ENCODE measurements at places on chromosomes 2 and 18.

GRCh38 chr2:28327581-28327955 is 65.1 kb upstream of the FOSL2 start:
- DNase-seq = no peak
- H3K27me3 ChIP-seq = no peaks in the 10 kb centered on the region
- no peak overlapping the region for H3K4me3 ChIP-seq
- no peaks in the 10 kb centered on the region for H3K4me1 ChIP-seq

- no peak for DNase-seq
- H3K27ac ChIP-seq = no peak overlapping the region
- no peaks in the 10 kb centered on the region for H3K4me1 ChIP-seq
- H3K36me3 ChIP-seq = peaks cover 61% of the 10 kb centered on the region
- H3K4me3 ChIP-seq = no peak overlapping the region
Measured at GRCh38 chr18:2681993-2682603, 26.6 kb downstream of the SMCHD1 start.

GRCh38 chr2:60934165-60934722 is 52.9 kb downstream of the REL start:
- H3K36me3 ChIP-seq = no peaks in the 10 kb centered on the region
- H3K27me3 ChIP-seq = no peaks in the 10 kb centered on the region
- H3K4me3 ChIP-seq = no peak overlapping the region
- no peaks in the 10 kb centered on the region for H3K4me1 ChIP-seq

- DNase-seq = no peak
- H3K27ac ChIP-seq = no peak overlapping the region
- H3K36me3 ChIP-seq = no peaks in the 10 kb centered on the region
- no peaks in the 10 kb centered on the region for H3K27me3 ChIP-seq
- no peak overlapping the region for H3K4me3 ChIP-seq
Measured at GRCh38 chr2:236988690-236989624, 96.7 kb upstream of the COPS8 start.

GRCh38 chr2:120403261-120403660 is 57.3 kb downstream of the INHBB start:
- peak overlapping the region; percentile 31 for H3K27ac ChIP-seq
- peaks cover 20% of the 10 kb centered on the region for H3K4me1 ChIP-seq
- DNase-seq = no peak
- H3K27me3 ChIP-seq = no peaks in the 10 kb centered on the region

DNA sequence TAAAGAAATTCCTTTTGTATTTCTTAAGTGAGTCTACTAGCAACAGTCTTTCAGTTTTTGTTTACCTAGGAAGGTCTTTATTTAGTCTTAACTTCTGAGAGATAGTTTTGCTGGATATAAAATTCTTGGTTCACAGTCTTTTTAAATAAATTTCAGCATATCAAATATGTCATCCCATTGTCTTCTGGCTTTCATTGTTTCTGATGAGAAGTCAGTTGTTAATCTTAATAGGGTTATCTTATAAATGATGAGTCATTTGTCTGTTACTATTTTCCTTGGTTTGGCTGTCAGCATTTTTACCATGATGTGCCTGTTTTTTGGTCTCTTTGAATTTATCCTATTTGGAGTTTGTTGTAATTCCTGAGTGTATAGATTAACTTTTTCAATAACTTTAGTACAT is 129.3 kb downstream of the FAM210A start:
- no peaks in the 10 kb centered on the region for H3K27me3 ChIP-seq
- H3K36me3 ChIP-seq = no peaks in the 10 kb centered on the region
- no peak overlapping the region for H3K4me3 ChIP-seq

GRCh38 chr18:5537860-5538259 is 5.9 kb downstream of the EPB41L3 start:
- H3K27ac ChIP-seq = no peak overlapping the region
- H3K27me3 ChIP-seq = peaks cover 17% of the 10 kb centered on the region
- DNase-seq = no peak

DNA sequence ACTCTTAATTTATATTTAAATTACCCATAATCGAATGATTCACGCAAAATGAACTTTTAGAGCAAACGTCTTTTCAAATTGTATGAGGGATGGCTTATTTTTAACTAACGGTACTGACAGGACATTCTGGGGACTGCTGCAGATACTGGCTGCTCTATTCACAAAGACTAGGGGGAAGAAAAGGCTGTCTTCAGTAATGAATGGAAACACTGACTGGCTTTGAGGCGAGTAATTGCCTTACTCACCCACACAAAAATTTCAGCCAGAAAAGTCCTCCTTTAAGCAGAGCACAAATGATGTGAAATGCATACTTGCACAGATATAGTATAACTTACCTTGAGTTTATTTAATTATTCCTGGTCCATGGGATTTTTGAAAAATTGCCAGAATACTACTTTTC is 852.6 kb downstream of the DPP10 start:
- H3K27ac ChIP-seq = no peak overlapping the region
- no peaks in the 10 kb centered on the region for H3K27me3 ChIP-seq
- no peaks in the 10 kb centered on the region for H3K4me1 ChIP-seq
- H3K4me3 ChIP-seq = no peak overlapping the region
- no peaks in the 10 kb centered on the region for H3K36me3 ChIP-seq

GRCh38 chr2:226905718-226906117 is 69.9 kb downstream of the RHBDD1 start:
- DNase-seq = no peak
- H3K4me3 ChIP-seq = no peak overlapping the region
- H3K27ac ChIP-seq = no peak overlapping the region
- H3K27me3 ChIP-seq = no peaks in the 10 kb centered on the region
- H3K36me3 ChIP-seq = peaks cover 4% of the 10 kb centered on the region

DNA sequence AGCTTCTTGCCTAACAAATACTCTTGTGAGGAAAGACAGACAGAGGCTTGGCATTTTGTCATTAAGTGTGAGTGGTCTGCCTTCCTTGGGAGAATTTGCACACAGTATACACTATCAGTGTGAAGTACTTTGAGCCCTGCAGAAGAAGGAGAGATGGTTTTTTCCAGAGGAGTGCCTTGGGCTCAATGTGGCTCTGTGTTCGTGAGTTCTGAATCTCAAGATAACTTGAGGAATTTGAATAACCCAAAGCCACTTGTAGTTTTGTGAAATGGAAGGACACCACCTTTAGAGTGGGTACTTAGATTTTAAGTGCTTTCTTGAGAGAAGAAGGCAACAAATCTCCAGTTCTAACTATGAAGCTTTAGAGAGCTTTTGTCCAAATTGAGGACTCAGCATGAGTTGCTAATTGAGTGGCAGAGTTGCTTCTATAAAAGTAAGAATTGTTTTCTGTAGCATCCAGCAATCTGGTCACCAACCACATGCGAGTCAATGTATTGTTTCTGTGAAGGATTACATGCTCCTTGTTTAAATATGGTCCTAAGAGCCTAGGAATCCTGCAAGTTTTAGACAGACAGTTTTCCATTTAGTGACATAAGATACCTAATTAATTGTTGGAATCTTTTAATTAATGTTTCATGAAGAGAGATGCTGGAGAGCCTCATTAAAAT is 68.3 kb downstream of the BABAM2 start:
- no peaks in the 10 kb centered on the region for H3K36me3 ChIP-seq
- H3K4me1 ChIP-seq = peaks cover 73% of the 10 kb centered on the region
- H3K27ac ChIP-seq = peak overlapping the region; percentile 87
- H3K27me3 ChIP-seq = no peaks in the 10 kb centered on the region

DNA sequence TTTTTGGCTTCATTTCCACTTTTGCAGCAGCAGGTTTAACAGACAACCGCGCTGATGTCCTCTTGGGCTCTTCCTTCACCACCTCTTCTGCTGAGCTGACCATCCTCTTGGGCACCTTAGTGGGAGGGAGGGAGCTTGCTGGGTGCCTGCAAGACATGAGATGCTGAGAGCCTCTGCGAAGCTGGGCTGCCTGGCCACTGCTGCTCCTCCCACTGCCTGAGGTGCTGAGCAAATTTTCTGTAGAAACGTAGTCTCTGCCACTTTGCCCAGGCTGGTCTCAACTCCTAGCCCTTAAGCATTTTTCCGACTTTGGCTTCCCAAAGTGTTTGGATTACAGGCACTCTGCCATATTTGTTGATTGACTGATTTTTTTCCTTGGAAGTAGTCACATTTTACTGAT is 422.2 kb upstream of the MC4R start:
- H3K27ac ChIP-seq = no peak overlapping the region
- H3K27me3 ChIP-seq = no peaks in the 10 kb centered on the region
- no peaks in the 10 kb centered on the region for H3K4me1 ChIP-seq
- H3K36me3 ChIP-seq = no peaks in the 10 kb centered on the region

DNA sequence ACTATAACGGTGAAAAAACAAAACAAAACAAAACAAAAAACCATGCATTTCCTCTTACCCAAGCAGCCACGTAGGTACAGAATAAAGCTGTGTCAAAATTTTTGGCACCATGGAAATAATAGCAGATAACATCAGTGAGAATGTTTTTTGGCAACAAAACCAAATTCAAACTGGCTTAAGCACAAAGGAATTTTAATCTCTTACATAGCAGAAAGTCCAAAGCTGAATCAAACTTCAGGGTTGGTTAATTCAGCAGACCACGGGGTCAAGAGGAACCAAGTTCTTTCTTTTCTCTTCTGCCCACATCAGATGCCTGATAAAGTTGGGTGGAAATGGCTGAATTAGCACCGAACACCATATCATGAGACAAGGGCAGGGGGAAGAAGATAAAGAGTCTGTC is 129.5 kb downstream of the PAX3 start:
- H3K36me3 ChIP-seq = no peaks in the 10 kb centered on the region
- H3K27ac ChIP-seq = no peak overlapping the region
- peaks cover 6% of the 10 kb centered on the region for H3K27me3 ChIP-seq
- DNase-seq = no peak
- H3K4me1 ChIP-seq = no peaks in the 10 kb centered on the region

GRCh38 chr2:120229341-120229740 is 6.1 kb upstream of the TMEM185B start:
- H3K27ac ChIP-seq = no peak overlapping the region
- peaks cover 5% of the 10 kb centered on the region for H3K4me1 ChIP-seq
- peak; percentile 27 for DNase-seq
- no peaks in the 10 kb centered on the region for H3K36me3 ChIP-seq

GRCh38 chr2:68465081-68465916 is 1.8 kb downstream of the FBXO48 start:
- no peaks in the 10 kb centered on the region for H3K27me3 ChIP-seq
- no peak for DNase-seq
- no peak overlapping the region for H3K4me3 ChIP-seq

DNA sequence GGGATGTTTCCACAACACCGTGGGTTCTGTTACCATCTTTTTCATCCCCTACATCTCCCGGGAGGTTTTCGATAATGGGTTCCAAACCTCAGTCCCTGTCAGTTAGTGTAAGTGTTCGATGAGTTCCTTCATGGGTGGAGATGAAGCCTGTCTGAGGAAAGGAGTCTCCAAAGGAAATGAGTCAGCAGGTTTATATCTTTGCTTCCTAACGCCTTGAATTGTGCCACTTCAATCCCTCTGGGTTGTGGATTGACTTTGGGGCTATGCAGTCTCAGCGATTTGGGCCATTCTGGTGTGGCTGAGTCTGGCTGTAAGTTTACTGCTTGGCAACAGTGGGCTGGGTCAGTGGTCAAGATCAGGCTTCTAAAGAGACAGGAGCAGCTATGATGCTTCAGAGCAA is 1.2 kb downstream of the SERPINB5 start:
- H3K36me3 ChIP-seq = peaks cover 58% of the 10 kb centered on the region
- DNase-seq = no peak
- no peaks in the 10 kb centered on the region for H3K27me3 ChIP-seq
- peaks cover 42% of the 10 kb centered on the region for H3K4me1 ChIP-seq

DNA sequence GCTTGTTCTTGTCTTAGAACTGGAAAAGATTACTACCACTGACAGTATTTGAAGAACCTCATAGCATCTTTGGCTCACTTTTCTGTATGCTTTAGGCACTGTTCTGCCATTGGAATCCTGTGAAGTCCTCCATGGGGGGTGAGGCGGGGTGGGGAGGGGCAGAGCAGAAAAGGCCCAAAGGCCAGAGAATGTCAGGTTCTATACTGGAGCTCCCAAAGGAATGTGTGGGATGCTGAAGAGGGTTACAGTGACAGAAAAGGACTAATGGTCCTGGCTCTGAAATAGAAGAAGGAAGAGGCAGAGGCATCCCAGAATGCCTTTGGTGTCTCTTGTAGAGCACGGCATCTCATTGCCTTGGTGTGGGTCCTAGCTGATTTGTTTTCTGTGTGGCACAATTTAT is 141.9 kb downstream of the HAUS1 start:
- H3K4me3 ChIP-seq = no peak overlapping the region
- no peaks in the 10 kb centered on the region for H3K27me3 ChIP-seq
- H3K4me1 ChIP-seq = peaks cover 33% of the 10 kb centered on the region
- H3K27ac ChIP-seq = no peak overlapping the region

GRCh38 chr2:15191789-15192188 is 369.3 kb downstream of the NBAS start:
- no peak for DNase-seq
- H3K27me3 ChIP-seq = no peaks in the 10 kb centered on the region
- no peak overlapping the region for H3K4me3 ChIP-seq
- no peaks in the 10 kb centered on the region for H3K36me3 ChIP-seq
- no peak overlapping the region for H3K27ac ChIP-seq

- H3K27ac ChIP-seq = no peak overlapping the region
- no peak for DNase-seq
- H3K4me1 ChIP-seq = no peaks in the 10 kb centered on the region
Measured at GRCh38 chr18:12890964-12891363, 6.9 kb upstream of the PTPN2 start.

DNA sequence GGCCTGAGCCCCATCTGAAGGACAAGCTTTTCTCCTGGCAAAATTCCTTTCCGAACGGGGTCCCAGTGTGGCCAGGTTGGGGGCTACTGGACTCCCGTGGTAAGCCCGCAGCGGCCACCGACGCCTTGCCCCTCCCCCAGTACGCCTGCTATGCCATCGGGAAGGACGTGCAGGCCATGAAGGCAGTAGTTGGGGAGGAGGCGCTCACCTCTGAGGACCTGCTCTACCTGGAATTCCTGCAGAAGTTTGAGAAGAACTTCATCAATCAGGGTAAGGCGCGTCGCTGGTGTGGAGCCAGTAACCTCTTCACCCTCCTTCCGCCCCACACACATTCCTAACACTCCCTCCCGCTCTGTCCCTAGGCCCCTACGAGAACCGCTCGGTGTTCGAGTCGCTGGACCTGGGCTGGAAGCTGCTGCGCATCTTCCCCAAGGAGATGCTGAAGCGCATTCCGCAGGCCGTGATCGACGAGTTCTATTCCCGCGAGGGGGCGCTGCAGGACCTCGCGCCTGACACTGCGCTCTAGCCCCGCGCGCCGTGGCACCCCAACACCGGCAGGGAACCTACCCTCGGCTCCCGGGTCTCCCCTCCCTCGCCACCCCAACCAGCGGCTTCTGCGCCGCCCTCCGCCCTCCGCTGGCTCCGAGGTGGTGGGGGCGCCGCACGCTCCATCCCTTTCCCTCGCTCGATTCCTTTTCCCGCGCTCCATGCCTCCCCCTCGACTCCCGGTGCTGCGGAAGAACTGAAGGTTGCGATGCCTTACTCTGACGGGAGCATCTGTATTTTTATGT is 13.6 kb upstream of the ANKRD53 start:
- DNase-seq = no peak
- no peaks in the 10 kb centered on the region for H3K4me1 ChIP-seq
- peaks cover 17% of the 10 kb centered on the region for H3K27me3 ChIP-seq
- H3K4me3 ChIP-seq = peak overlapping the region; percentile 28
- H3K36me3 ChIP-seq = no peaks in the 10 kb centered on the region

GRCh38 chr18:48340560-48340959 is 68.6 kb downstream of the ZBTB7C start:
- no peak overlapping the region for H3K27ac ChIP-seq
- no peak overlapping the region for H3K4me3 ChIP-seq
- H3K27me3 ChIP-seq = no peaks in the 10 kb centered on the region
- H3K36me3 ChIP-seq = no peaks in the 10 kb centered on the region

GRCh38 chr2:15840148-15840547 is 100.2 kb upstream of the MYCN start:
- H3K27ac ChIP-seq = no peak overlapping the region
- no peaks in the 10 kb centered on the region for H3K4me1 ChIP-seq
- H3K4me3 ChIP-seq = no peak overlapping the region

GRCh38 chr18:76993573-76993972 is 139.0 kb downstream of the MBP start:
- no peaks in the 10 kb centered on the region for H3K36me3 ChIP-seq
- no peak overlapping the region for H3K4me3 ChIP-seq
- H3K27ac ChIP-seq = no peak overlapping the region
- no peaks in the 10 kb centered on the region for H3K27me3 ChIP-seq
